AG04449 (cell line): ENCODE measurements at places on chromosomes 4 and X.

- no peak for DNase-seq
These were observed 552.6 kb upstream of the INTU start for GRCh38 chr4:127080141-127080540.

DNA sequence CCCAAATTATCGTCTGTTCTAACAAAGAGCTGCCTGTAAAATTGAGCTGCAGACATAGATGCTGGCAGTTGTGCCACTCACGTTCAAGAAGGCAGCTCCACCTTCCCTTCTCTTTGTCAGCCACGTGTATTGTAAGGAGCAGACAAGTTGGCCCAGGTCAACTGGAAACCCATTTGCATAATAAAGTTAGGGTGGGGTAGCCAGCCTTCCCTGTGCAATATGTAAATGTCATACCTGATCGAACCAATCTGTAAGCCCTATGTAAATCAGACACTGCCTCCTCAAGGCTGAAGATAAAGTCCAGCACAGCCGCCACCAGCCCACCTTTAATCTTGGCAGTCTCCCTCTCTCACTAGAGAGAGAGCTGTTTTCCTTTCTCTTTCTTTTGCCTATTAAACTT is 117.2 kb downstream of the TMEM144 start:
- no peak for DNase-seq

DNA sequence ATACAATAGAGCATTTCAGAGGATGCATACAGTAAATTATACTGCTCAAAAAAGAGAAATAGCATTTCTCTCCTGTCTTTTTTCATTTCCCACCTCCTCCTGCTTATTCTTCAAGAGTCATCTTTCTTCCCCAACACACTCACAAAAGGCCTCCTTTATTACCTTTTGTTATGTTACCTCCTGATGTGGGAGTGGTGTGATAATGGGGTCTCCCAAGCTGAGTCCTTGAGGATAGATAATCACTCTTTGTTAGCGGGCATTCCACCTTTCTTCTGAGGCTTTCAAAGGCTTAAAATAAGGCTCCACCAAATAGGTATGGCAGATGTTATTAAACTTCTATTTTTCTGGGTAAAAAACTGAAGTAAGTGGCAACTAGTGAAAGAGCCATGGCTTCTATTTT is 159.8 kb downstream of the CPEB2 start:
- no peak for DNase-seq

GRCh38 chr4:144411700-144412099 is 234.3 kb upstream of the HHIP start:
- DNase-seq = no peak

- DNase-seq = no peak
These were observed 24.5 kb upstream of the TAPT1 start for GRCh38 chr4:16250661-16251365.

DNA sequence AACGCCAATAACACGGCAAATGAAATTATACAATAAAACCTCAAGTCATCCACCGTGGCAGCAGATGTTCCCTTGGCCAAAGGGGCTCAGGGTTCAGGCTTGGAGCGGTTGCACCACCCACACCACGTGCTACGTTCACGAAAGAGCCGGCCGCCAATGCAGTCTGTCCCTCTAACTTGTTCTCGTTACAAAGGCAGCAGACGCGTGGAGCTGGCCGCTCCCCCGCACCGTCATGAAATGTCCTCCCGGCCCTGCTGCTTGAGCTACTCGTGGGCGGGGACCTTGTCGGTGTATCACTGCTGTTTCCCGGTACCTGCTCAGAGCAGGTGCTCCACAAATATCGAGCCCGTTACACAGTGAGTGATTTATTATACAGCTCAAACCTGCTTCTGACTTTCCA is 36.4 kb upstream of the MAN2B2 start:
- DNase-seq = no peak

GRCh38 chr4:180512801-180513475 is 1730.3 kb upstream of the TENM3 start:
- DNase-seq = no peak

- no peak for DNase-seq
These were observed 177.4 kb downstream of the PALLD start for GRCh38 chr4:168674077-168674747.

- DNase-seq = no peak
These were observed 79.9 kb downstream of the MAOA start for GRCh38 chrX:43735957-43736356.

DNA sequence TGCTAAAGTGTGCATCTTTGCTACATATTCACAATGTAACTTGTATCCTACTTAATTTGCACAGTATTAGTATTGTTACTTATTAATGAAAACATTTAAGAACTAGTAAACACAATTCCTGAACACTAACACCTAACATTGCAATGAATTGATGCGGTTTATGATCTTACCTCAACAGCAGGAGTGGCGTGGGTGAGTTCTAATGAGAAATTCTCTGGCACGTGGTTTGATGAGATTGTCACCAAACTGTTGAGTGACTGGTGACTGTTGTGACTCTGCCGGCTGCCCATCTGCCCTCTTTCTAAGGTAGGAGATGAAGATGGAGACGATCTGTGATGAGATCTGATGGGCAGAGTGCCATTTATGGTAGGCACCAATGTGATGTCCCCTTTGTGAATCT is 2.9 kb downstream of the PCDH18 start:
- DNase-seq = no peak

DNA sequence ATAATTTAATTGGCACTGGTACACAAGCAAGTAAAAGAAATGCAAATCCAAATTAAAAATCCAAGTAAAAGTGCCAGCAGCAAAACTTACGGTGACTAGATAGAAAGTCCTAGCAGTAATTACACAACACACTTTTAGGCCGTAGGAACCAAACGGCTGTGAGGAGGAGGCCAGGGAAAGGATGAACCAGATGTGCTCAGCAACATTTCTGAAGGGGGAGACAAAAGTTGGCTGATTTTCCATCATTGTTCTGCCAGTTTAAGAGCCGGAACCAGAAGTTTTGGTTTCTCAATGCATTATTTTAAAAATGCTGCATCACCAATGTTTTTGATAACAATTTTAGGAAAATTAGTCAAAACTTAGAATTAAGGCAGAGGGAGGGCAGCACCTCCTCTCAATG is 68.7 kb upstream of the ENPP6 start:
- no peak for DNase-seq

GRCh38 chr4:110617646-110618580 is 5.0 kb downstream of the PITX2 start:
- DNase-seq = no peak

- DNase-seq = no peak
These were observed 37.7 kb downstream of the PTCHD1 start for GRCh38 chrX:23372220-23372902.

- DNase-seq = no peak
These were observed 657.2 kb downstream of the ANKRD50 start for GRCh38 chr4:124055336-124055735.

DNA sequence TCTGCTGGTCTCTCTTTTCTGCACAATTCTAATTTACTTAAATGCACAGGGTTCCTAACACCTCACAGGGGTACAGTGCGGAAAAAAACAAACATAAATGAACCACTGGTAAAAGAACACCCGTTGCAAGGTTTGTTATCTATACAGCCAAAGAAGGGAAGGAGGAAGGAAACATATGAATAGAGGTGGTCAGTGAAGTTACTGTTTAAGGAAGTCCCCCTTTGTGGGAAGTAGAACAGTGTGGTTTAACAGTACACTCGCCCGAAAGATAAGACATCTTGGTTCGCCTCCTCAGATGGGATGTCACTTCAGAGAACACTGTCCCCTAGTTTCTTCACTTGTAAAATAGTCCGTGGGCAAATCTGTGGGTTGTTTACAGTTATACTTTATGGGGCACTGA is 57.5 kb downstream of the TEC start:
- DNase-seq = no peak

GRCh38 chr4:106315476-106315967 is 487 bp downstream of the TBCK start:
- DNase-seq = no peak

GRCh38 chr4:92339676-92340075 is 35.9 kb downstream of the GRID2 start:
- no peak for DNase-seq

DNA sequence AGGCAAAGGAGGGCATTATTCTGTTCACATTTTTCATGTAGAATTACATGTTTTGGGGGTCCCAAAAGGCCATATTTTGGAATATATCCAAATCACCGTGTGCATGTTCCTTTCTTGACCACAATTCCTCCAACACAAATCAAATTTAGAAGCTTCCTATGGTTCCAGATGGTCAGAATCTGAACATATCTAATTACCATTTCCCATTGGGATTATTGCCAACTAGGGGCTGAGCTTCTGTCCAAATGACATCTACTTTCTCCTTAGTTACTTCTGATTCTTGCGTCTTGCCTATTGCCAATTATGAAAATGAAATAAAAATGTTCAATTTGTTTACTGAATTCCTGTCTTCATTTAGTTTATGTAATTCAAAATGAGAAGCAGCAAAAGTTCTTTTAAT is 163.7 kb downstream of the CPE start:
- no peak for DNase-seq

- DNase-seq = peak; percentile 33
These were observed 30.4 kb downstream of the CFAP299 start for GRCh38 chr4:80365928-80366327.

DNA sequence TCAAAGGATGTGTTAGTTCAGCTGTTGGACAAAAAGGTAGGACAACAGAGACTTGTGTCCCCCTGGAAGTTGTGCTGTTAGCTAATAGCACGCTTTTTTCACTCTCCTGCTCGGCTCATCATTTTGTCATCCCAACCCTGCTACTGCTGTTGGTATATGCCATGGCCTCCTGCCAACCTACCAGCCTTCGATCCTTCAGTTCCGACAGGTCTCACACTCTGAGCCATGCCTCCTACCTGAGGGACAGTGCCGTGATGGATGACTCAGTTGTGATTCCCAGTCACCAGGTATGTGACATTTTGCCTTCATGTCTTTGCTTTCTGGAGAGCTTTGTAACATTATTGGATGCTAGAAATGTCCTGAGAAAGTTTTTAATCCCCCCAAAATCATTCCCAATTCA is 268.1 kb downstream of the ANK2 start:
- no peak for DNase-seq

- no peak for DNase-seq
These were observed 153.6 kb upstream of the INTU start for GRCh38 chr4:127479031-127479622.

GRCh38 chr4:175784986-175785525 is 27.0 kb downstream of the GPM6A start:
- DNase-seq = no peak

GRCh38 chr4:43325220-43325967 is 432.9 kb downstream of the GRXCR1 start:
- DNase-seq = no peak

DNA sequence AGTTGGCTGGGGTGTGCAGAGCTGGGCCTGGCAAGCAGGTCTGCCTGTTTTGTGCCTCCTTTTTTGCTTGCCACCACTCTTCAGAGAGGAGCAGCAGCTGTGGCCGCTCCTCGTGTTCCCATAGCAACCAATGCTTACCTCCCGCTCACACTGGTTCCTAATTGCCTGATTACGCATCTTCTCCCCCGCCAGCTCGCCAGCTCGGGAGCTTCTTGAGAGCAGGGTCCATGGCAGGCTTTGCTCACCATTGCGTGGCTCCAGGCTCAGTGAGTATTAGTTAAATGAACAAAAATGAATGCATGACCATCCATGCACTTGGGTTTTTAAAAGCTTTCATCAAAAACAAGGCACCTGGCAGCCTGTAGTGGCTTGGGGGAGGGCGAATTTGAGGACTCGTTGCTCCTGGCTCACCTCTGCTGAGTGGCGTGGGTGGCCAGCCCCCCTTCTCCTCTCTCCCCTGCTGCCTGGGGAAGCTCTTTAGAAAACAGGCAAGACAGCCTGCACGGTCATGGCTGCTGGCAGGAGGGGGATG is 14.2 kb upstream of the PJA1 start:
- DNase-seq = no peak

DNA sequence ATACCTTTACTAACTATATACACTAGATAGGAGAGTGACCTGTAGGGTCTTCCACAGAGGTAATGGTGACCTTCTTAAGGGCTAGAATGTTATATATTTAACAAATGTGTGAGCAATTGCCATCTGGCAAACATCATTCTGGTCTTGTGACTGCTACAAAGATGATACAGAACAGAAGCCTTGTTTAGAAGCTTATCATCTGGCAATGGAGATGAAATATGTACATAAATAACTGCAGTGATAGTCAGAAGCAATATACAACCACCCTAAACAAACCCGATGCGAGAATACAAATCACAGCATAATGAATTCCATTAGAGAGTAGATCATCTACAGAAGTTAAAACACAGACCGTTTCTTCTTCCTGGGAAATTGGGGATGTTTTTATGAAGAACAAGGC is 952.7 kb upstream of the SLIT2 start:
- DNase-seq = no peak

DNA sequence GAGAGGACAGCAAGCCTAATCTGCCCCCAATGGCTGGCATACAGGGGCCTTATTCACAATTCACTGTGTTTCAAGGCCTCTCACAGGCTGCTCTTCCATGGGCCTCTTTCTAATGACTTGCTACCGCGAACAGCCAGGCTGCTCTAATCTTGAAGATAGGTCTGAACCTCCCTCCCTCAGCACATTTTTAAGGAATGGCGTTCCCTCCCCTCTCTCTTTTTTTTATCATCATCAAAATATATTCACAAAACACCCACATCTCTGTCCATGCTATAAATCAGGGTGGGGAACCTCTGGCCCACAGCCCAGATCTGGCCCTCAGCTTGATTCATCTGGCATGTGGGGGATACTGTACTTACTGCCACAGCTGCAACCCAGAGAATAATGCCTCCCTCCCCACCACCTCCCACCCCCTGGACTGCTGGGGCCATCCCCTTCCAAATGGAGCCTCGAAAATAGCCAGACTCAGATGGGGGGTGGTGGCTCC is 76.2 kb upstream of the PLAC1 start:
- DNase-seq = no peak

- no peak for DNase-seq
These were observed 1312.0 kb downstream of the PCDH7 start for GRCh38 chr4:32032136-32032672.

GRCh38 chrX:66919280-66919832 is 280.5 kb upstream of the EDA2R start:
- no peak for DNase-seq

- DNase-seq = no peak
These were observed 578.2 kb downstream of the KLHL13 start for GRCh38 chrX:117538178-117539089.

DNA sequence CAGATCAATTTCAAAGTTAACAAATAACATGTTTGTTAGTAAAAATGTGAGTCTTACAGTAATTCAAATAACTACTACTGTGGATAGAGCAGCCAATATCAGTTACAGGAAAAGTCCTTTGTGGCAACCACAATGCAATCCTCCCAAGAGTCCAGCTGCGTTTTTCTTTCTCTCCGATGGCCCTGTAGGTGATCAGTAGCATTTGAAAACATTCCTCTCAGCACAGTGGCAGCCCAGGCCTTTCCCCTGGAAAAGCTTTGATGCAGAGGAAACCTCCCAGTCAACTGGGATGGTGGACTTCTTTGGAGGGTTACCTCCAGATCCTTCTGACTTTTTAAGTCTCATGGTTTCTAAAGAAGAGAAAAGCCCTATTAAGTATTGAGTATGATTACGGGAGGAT is 18.0 kb upstream of the PDZD4 start:
- DNase-seq = no peak

- no peak for DNase-seq
These were observed 2.7 kb upstream of the TMPRSS11F start for GRCh38 chr4:68132342-68132741.
